ENCODE measurements at places on chromosomes 6 and 20.

GRCh38 chr6:42873313-42873712 lies 6.1 kb upstream of the RPL7L1 start:
- DNase-seq: no peak

DNA sequence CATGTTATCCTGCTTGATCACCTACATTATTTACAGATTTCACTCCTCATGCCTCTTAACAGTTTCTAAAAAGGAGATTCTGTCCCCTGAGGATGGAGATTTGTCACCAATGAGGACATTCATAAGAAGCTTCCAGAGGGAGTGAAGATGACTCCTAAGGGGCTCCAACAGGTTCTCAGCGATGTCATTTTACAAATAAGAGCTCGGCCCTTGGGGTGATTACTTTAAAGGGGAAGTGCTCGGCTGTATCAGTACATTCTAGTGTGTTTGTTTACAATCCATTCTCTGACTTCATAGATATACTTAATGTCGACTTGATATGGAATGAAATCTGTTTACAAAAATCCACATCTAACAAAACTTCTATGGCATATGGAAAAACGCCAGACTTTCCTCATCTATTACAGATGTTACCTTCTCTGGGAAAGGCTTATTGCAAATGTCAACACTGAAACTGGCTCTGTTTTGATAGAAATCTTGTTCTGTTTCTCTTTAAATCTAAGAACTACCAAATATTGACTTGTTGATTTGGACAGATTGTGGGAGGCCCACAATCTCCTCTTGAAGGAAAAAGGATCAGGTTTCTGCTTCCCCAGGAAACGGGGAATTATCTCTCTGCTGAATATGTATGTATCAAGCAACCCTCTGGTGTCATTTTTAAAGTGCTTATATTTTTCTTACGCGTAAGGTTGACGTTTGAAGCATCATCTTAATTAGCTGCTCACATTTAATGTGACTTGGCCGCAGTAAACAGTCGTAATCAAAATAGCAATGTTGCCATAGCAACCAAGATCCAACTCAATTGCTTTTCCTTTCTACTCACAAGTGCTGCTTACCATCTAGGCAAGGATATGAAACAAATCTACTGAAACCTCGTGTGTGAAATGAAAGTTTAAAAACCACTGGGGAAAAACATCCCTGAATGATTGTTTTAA lies 95.7 kb downstream of the SHLD1 start:
- no peak for DNase-seq

- no peak for DNase-seq
Observed at GRCh38 chr6:93474733-93475179, 55.4 kb upstream of the EPHA7 start.

DNA sequence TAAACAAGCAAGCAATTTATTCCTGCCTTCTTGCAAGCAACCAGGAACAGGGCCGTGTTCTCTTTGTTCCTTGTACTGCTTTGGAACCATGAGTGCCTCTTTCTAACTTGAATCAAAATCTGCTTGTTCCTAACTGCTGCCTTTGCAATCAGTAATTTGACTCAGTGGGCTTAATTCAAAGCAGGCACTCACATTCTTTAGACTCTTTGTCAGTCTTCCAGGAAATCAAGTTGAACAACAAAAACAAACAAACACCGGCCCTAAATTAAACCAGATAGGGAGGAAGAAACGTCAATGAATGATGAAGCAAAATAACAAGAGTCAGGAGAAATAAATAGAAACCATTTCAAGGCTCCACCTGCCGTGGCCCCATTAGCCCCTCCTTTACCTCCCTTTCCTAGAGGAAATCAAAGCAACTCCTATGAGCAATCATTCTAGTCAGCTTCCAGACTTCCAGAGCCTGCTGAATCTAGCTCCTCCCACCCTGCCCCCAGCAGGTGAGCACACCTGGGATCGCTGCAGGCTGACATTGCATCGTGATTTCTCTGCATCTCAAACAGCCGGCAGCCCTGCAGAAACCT lies 582.2 kb upstream of the FLRT3 start:
- DNase-seq: no peak

DNA sequence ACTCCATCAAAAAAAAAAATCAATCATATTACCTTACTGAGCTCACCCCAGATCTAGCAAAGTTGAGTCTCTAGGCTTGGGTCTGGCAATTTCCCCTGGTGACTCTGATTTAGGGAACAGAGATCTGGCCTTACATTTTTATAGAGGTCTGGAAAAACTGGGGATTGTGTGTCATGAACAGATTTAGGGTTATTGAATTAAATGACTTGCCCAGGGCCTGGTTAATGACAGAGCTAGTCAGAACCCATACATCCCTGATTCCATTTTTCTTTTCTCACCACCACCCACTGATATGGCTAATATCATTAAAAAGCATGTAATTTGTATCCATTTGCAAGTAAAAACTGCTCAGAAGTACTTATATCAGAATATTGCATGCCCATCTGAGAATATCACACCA lies 163.4 kb upstream of the OGFRL1 start:
- no peak for DNase-seq

DNA sequence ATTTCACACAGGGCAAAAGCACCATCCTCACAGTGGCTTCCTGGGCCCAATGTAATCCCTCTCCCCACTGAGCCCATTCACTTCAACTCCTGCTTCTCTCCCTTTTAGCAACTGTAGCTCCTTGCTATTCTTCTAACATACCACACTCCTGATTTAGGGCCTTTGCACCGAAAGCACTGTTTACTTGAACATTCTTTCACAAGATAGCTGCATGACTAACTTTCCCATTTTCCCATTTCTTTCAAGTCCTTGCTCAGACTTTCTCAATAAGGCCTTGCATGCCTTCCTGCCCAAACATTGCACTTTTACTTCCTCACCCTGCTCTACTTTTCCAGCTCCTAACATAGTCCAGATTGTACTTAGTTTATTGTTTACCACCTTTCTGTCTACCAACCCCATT lies 73.0 kb downstream of the SHPRH start:
- no peak for DNase-seq

- DNase-seq: no peak
Observed at GRCh38 chr20:47125758-47126591, 230.5 kb downstream of the ZMYND8 start.

GRCh38 chr6:117791012-117791411 lies 115.7 kb downstream of the NUS1 start:
- DNase-seq: no peak

DNA sequence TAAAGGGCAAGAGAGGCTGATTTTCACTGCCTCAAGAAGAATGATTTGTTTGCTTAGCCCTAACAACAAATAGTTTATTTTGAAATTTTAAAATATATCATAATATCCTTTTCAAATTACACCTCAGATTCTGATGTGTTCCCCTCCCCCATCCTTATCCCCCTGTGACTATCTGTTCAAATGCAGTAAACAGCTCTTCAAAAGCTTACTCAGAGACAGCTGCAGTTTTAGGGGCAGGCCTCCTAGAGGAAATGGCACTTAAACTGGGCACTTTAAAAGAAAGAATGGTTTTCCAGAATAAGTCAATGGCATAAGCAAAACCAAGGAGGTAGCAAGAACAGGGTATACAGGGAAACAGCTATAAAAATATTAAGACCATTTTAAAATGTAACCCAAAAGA lies 118.6 kb upstream of the UST start:
- DNase-seq: no peak

DNA sequence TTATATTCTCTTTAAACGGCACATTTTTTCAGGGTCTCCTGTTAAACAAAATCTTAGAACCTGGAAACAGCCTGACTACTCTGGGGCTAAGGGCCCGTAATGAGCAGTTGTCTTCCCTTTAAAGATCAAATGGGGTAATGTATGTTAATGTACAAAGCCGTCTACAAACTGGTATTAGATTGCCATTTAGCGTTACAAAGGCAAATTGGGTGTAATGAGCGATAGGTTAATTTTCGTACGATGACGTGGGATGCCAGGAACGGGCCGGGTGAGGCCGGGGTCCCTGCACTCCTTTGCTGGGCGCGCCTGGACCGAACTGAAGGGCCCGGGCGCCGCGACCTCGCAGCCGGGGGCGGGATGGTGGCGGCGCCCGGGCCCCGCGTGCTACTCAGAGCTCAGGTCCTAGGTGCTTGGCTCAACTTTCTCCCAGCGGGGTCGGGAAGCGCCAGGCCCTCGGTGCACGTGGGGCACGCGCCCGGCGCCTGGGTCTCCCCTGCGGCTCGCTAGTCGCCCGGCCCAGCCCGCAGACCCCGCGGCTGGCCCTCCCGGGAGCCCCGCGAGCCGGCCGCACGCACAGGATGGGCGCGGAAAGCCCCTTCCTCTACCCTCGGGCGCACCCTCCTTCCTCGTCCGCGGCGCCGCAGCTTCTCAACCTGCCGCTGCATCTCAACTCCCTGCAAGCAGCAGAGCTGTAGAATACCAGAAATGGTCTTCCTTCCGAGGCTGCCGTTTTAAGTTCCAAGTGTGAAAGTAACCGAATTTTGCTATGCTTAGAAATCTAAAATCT lies 5.9 kb downstream of the NKX2-4 start:
- DNase-seq: no peak

DNA sequence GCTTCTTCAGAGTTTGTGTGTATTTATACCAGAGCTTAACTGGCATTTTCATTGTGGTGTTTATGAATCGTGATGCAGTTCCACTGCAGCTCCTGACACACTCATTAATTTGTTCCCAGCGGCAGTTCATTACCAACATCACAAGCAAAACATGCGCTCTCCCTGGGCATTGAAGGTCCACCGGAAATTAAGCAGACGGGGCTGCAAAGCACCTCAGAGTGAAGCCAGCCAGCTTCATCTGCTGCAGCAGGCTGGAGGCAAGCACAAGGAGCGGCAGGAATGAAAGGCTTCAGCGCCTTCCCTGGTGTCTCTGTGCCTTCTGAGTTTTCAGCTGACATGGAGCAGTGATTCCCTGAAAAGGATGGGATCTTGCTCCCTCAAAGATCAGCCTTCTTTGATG lies 246.0 kb upstream of the SPTLC3 start:
- no peak for DNase-seq

- no peak for DNase-seq
Observed at GRCh38 chr6:109298605-109299264, 83.5 kb downstream of the CD164 start.

DNA sequence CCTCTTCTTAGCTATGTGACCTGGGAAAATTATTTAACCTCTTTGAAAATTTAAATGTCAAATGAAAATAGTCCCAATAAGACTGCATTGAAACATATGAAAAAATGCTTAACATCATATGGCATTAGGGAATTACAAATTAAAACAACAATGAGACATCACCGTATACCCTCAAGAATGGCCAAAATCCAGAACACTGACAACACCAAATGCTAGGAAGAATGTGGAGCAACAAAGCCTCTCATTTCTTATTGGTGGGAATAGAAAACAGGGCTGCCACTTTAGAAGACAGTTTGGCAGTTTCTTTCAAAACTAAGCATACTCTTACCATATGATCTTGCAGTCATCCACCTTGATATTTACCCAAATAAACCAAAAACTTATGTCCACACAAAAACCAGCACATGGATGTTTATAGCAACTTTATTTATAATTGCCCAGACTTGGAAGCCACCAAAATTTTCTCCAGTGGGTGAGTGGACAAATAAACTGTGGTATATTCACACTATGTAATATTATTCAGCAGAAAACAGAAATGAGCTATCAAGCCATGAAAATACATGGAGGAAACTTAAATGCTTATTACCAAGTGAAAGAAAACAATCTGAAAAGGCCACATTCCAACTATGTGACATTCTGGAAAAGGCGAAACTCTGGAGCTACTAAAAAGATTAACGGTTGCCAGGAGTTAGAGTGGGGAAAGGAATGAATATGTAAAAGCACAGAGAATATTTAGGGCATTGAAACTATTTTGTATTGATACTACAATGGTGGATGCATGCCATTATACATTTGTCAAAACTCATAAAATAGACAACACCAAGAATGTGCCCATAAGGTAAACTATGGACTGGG lies 459.9 kb downstream of the GRIK2 start:
- DNase-seq: no peak

DNA sequence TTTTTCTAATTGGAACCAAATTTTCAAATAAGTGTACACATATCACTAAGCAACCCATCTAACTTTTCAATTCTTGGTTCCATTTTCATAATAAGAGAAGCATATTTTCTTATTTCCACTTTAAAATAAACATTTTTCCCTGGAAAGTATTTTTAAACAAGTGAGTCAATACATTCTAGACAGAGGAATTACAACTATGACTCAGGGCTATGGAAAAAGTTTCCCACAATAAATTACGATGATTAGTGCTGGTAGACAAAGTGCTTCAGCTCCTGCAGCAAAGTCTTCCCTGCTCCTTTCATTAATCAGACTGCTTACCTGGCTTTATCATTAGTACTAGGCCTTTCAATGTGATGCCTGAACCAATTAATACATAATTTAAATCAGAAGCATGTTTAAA lies 322.5 kb downstream of the HACE1 start:
- no peak for DNase-seq

- no peak for DNase-seq
Observed at GRCh38 chr6:96460052-96460700, 61.4 kb upstream of the UFL1 start.

DNA sequence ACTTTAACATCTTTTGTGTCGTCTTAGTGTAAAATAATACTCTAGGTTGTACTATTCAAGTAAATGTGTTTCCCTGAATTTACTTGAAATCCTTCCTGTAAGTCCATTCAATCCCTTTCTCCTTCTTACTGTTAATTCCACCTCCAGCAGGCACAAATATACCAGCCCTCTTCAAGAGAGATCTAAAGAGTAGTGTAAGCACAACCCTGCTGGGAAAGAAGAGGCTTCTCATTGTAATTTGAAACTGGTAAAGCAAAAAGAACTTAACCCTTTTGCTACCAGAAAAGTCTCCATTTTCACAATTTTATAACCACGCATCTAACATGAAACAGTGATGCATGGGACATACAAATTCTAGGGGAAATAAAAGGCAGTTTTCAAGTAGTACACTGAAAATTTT lies at the start of gene BMP5:
TSS of gene BMP5 (minus strand) at position 191 of the 400 bp plus-strand sequence. CDS start 725 bp downstream, outside the sequence.
- no peak for DNase-seq

DNA sequence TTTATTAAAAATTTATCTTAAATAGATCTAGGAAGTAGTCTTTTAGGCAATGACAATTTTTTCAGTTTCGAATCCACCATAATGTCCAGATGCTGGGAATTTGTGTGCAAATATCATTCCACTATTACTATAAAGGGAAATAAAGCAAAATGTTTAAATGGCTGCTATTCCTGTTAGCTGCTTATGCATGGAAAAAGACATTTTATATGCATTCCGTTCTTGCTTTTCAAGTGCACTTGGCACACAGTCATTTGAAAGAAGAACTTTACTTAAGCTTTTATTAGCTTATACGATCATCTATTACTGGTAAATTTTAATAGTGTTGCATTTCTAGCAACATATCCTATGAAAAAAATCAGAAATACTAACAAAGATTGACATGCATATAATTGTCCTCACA lies 42.0 kb downstream of the PRL start:
- no peak for DNase-seq

GRCh38 chr6:119174879-119175817 lies 96.7 kb upstream of the FAM184A start:
- DNase-seq: no peak

- no peak for DNase-seq
Observed at GRCh38 chr6:13157293-13157692, 171.0 kb downstream of the TBC1D7 start.

- no peak for DNase-seq
Observed at GRCh38 chr20:19427480-19427879, 215.0 kb downstream of the SLC24A3 start.

GRCh38 chr6:15150207-15150606 lies 95.7 kb upstream of the JARID2 start:
- no peak for DNase-seq

- no peak for DNase-seq
Observed at GRCh38 chr20:11051136-11051535, 377.3 kb upstream of the JAG1 start.

Measured in brain pericyte (primary cell).